Inflammatory macrophage treated with lipopolysaccharide for 4 hours (primary cell): ENCODE measurements at places on chromosomes 13 and 19.
A peak's percentile ranks its signal among the peaks of the same experiment; 100 is the strongest.

GRCh38 chr13:108193806-108194205 is 21.5 kb downstream of the LIG4 start:
- no peak for DNase-seq

- DNase-seq = no peak
Measured at GRCh38 chr19:5621311-5621944, 1.1 kb downstream of the SAFB2 start.

GRCh38 chr19:2455851-2456570 is 748 bp downstream of the LMNB2 start:
- peak; percentile 18 for DNase-seq

DNA sequence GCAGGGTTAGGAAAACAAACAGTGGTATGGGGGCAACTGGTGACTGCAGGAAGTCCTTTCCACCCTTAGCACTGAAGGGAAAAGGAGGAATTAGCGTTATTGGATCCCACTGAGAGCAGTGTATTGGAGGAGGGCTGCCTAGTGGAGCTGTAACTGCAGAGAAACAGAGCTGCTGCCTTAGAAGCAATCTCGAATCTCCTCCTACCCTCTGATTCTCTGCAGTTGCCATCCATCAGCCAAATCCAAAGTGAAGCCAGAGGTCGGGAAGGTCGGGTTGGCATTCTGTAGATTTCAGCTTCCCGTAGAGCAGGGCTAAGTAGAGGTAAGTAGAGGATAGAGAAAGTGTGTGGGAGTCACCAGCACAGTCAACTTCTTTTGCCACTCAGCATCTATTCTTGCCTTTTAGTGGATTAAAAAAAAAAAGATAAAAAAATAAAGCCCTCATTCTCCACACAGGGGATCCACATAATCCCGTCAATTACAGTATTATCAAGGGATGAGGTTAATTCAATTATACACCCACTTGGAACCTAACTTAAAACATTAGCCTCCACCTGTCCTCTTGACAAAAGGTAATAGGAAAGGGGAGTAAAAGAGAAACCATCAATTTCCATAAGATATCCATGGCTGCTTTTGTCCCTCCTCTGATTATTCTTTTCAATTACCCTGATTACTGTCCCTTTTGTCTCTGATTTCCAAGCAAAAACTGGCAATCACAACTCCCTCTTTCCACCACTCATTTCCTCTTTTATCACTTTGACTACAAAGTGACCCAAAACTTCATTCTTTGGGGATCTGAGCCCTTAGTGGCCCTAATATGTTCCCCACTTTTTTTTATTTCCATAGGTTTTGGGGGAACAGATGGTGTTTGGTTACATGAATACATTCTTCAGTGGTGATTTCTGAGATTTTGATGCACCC is 234.7 kb downstream of the RBM26 start:
- peak; percentile 2 for DNase-seq

DNA sequence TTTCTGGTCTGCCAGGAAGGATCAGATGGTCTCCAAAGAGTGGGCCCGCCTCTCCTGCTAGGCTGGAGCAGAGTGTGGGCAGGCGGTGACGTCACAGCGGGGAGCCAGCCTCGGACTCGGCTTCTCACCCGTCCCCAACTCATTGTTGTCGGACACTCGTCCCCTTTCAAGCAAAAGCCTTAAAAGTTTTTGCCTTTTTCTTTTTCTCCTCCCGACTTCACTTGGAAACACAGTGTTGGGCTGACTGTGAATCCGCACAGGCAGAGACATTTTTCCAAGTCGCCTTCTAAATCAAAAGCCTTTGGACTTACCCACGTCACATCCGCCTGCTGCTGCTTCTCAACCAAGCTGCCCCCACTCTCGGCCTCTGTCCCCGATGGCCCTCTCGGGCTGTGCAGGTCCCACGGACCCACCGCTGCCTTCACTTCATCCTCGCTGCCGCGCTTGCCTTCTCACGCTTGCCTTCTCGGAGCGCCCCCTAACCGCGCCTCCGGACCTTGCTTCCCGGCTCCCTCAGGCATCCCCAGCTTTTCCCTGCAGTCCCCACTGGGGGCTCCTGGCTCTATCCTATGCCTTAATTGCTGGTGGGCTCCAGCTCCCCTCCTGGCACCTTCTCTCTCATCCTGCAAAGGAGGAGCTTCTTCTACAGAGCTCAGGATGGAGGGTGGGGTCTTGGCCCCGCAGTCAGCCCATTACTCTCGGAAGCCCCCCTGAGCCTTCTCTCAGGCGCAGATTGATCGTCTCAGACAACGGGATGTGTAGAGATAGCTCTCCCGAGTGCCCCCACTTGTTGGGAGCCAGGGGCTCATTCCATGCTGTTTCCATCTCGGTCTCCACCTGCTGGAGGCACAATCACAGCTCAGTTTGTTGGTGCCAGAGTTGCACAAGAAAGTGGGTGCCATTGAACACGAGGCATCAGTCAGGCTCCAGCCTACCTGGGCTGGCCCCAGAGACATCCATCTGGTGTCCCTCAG is 3.9 kb upstream of the ZNF135 start:
- no peak for DNase-seq

DNA sequence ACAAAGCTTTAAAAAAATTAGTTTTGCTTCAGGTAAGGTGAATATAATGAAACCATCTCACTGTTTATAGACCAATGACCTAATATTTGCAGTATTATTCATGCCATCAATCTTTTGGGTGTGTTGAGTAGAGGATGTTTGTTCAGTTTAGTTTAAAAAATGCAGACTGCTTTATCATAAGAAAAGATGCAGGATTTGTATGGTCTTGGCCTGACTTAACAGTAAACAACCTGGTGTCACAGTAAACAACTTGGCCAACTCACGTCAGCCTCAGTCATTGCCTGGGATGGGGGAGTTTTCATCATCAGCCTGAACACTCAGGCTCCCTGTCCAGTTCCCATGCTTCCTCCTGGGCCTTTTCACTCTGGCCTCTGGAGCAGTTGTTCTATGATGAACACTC is 55.1 kb downstream of the LMO7 start:
- DNase-seq = no peak

DNA sequence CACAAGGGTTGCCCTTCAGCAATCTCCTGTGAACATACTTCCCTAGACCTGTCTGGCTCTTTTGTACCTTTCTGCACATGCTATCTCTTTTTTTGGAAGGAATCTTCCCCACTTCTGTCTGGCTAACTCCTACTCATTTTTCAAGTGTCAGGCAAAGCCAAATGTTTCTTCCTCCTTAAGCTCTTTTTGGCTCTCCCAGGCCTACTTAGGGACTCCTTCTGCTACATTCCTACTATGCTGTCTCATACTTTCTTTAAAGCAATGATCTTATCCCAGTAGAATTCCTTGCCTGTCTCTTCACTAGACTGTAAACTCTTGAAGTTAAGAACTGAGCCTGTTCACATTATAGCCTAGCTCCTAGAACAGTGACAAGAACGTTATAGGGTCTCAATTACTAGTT is 114.9 kb upstream of the WASF3 start:
- no peak for DNase-seq
